ENCODE measurements at places on chromosomes 12 and 14.

DNA sequence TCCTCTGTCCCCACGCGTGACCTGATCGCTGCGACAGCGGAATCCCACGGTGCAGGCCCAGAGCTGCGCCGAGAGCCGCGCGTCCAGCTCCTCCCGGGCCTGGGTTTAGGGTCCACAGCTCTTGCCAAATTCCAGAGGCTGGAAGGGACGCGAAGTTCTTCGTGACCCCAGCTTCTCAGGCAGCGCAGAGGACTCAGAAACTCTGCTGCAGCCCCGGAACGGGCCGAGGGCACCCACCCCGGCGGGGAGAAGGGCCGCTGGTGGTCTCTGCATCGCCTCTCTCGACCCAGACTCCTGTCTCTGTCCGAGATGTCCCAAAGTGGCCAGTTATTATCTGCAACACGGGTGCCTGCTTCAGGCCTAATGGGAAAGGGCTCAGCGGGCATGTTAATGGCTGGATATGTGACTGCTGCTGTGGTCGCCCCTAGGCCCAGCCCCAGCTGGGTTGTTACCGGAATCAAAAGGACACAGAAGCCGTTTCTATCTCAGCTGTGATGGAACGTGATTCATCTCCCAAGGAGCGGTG is 236.4 kb downstream of the VRK1 start:
- DNase-seq, result no peak

DNA sequence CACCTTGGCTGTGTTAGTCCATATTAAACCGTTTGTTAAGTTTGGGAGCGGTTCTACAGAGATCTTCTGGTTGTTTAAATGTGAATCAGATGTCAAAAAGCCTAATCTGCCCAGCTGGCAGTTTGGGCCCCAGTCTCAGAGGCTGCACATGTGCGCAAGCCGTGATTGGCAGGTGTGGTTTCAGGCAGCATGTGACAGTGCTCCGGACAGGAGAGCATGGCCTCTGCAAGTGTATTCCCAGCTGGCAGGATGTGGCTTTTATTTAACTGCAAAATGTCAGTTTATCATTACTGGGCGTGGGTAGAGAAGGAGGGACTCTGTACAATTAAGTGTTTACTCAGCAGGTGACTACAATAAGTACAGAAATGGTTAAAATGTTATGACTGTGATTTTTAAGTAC is 77.5 kb downstream of the PELI2 start:
- DNase-seq, result no peak

GRCh38 chr12:31952418-31952817 is 6.8 kb upstream of the RESF1 start:
- no peak for DNase-seq

- DNase-seq, result peak; percentile 44
Measured at GRCh38 chr12:6341417-6342139, at the start of gene TNFRSF1A. TSS of gene TNFRSF1A (minus strand) at chr12:6342076. CDS start at chr12:6341814, 262 bp downstream.

DNA sequence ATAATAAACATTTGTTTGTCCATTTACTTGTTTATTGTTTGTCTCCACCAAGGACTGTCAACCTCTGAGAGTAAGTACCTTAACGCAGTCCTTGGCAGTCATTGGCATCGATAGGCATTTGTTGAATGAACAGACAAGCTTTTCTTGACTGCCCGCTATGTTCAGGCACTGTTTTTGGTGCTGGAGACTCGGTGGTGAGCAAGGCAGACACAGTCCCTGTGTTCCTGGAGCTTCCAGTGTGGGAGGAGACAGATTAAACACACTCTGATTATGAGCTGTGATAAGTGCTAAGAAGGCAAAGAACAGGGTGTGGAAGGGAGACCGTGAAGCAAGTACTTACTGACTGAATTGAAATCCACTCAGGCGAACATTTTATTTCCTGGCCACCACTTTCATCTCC is 1.2 kb downstream of the ATP6V0A2 start:
- peak; percentile 1 for DNase-seq

GRCh38 chr12:92041742-92042141 is 103.9 kb downstream of the BTG1 start:
- DNase-seq, result peak; percentile 56

GRCh38 chr12:55728186-55728938 is 447 bp downstream of the CD63 start:
- DNase-seq, result no peak

- DNase-seq, result no peak
Measured at GRCh38 chr14:61549425-61549824, 145.9 kb upstream of the HIF1A start.

- DNase-seq, result no peak
Measured at GRCh38 chr14:89466944-89467343, 49.9 kb upstream of the FOXN3 start.

DNA sequence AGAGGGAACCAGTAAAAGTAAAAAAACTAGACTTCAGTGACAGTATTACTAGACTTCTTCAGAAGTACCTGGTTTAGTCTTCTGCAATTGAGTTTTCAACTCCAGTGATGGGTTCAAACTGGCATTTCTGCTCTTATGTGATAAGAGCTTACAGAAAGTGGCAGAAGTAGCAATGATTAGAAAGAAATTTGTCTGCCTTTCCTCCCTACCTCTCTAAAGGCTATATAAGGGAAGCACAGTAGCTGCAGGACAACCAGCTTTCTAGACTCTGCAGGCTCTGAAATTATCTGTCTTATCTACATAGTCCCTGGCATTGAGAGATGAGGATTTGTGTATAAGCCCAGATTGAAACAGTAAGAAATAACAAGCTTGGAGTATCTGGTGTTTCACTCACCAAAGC is 107.5 kb downstream of the DAAM1 start:
- no peak for DNase-seq

DNA sequence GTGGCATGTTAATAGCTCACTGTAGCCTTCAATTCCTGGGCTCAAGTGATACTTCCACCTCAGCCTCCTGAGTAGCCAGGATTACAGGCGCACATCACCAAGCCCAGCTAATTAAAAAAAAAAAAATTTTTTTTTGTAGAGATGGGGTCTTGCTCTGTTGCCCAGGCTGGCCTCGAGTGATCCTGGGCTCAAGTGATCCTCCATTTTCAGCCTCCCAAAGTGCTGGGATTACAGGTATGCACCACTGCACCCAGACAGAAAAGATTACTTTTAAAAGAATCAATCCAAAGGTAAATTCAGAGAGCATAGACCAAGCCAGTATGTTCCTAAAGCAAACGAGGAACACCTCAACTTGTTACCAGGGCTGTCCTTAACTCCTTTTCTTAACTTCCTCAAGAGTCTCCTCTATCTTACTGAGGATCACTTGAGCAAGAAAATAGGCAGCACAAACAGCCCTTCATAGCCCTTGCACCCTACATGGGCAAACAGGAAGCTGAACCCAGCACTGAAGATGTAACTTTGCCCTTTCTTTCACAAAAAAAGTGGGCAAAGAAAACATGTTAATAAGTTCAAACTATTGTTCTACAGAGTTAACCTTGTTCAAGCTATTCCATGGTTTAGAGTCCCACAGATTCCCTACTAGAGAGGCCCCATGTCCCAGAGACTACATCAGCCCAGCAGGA is 11.3 kb downstream of the CS start:
- DNase-seq, result no peak

GRCh38 chr12:6216581-6216980 is 16.4 kb downstream of the CD9 start:
- DNase-seq, result no peak

DNA sequence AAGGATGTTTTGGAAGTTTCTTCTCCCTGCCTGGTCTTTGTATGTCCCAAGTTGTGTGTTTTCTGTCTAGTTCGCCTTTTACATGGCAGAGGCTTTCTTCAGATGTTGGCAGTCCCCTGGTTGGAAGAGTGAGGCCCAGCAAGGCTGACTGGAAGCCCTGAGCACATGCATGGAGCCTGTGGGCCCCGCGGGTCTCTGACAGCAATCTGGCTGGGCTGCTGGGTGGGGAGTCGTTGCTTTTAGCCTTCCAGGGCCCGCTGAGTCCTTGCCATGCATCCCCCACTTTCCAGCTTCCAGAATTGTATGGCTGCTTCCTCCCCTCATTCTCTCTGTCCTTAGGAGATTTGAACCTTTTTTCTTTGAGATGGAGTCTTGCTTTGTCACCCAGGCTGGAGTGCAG is 25.3 kb downstream of the ANKRD9 start:
- DNase-seq, result no peak

- peak; percentile 46 for DNase-seq
Measured at GRCh38 chr12:55736780-55737580, 5.9 kb upstream of the GDF11 start.

DNA sequence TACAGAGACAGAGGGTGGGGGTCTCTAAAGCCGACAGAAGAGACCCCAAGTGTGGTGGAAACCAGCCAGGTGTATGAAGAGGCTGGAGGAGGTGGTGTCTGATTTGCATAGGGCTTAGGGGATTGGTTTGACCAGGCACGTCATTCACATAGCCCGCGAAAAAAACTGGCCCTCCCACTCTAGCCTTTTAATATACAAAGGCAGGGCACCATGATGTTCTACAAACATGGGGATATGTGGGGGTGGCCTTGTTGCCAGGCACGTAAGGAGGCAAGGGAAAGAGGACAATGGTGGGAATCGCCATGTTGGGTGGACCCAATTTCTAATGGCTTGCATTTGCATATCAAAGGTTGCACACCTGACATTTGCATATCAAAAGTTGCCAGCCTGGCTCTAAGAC is 13.2 kb downstream of the LALBA start:
- DNase-seq, result no peak

DNA sequence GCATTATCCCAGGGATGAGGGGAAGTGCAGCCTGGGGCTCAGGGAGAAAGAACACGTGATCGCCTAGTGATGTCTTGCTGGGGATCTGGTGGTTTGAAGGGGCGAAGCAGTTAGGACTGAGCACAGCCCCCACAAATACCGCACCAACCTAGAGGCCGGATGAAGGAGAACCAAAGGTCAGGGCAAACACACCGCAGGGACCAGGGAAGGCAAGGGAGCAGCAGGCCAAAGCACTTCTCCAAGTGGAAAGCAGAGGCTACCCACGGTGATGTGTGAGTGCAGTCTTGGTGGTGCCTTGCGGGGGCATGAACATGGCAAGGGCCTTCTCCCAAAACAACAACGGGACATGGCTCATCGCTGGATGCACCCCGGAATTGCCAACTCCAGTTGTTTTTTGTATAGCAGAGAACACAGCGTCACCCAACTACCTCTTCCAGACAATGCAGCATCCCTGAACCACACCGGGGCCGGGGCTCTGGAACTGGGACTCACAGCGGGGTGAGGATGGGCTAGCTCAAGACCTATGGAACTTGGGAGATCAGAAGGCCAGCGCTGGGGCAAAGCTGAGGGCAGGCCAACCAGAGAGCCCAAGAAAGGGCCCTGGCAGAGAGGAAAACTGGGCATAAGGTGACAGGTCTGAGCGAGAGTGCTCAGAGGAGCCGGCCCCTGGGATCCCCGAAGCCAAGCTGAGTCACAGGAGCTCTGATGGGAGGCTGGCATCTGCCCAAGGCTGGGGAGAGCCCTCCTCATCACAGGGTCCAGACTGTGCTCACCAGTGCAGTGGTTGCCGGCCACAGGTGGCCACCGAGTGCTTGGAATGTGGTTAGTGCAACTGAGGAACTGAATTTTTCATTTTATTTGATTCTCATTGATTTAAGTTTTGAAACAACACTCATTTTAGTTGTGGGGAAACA is 11.1 kb downstream of the GALNT16 start:
- DNase-seq, result no peak

DNA sequence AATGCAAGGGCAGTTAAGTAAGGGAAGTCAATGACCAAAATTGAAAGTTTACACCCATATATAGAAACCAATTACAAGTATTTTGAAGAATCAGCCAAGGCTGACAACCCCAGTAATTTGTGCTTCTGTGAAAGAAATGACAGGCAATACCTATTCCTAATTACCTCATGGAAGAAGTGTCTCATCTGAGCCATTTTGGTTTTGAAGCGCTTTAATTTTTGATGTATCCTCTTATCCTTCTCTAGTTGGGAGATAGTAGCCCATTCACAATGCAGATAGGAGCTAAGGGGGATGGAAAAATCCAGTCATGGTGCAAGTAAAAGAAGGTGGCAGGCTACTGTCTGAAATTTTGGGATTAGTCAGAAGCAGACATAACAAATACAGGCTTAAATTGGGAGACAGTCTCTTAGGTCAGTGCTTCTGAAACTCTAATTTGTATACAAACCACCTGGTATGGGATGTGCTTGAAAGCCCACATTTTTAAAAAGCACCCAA is 30.4 kb upstream of the SUPT16H start:
- no peak for DNase-seq

DNA sequence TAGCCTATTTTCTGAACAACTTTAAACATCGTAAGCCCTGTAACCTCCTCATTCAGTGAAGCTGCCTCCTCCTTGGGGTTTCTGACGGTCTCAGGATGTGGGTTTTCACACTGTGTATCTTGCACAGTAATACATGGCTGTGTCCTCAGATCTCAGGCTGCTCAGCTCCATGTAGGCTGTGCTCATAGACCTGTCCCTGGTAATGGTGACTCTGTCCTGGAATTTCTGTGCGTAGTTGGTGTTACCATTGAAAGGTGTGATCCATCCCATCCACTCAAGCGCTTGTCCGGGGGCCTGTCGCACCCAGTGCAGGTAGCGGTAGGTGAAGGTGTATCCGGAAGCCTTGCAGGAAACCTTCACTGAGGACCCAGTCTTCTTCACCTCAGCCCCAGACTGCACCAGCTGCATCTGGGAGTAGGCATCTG is 980.5 kb downstream of the TMEM121 start:
- peak; percentile 78 for DNase-seq

- DNase-seq, result no peak
Measured at GRCh38 chr12:84594157-84594556, 318.4 kb downstream of the SLC6A15 start.

Data from CD4-positive, alpha-beta memory T cell (primary cell).